Thyroid gland (tissue), 4 donors: ENCODE measurements at places on chromosomes 7 and 10. TPM values are rescaled to one million over a fixed set of nuclear protein-coding genes. Genes with fewer than 3 reads are reported as not detected.

Gene FLNC
- total RNA-seq: 8.4 TPM

Gene STOX1
- 11.0 TPM for total RNA-seq

Gene NRAP
- not detected for total RNA-seq

Gene C10orf53
- total RNA-seq: not detected

Gene MOGAT3
- total RNA-seq: not detected

Gene ANLN
- total RNA-seq: 0.88 TPM

Gene COL1A2
- total RNA-seq: 143 TPM

DNA sequence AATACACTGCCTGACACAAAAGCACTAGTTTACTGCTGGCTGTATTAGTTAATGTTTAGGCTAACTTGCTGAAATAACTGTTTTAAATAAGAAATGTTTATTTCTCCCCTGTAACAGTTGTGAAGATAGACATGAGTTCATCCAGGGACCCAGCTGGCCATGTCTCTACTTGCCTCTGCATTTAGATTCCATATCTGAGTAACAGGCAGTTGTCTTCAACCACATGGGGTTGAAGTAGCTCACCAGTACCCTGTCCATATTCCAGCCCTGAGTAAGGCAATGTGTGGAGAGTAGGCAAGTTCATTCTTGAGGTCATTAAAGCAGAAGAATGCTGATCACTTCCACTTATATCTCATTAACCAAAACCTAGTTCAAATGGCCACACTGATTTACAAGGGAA is 31.1 kb upstream of the RSBN1L start:
- H3K36me3 ChIP-seq: no peaks in the 10 kb centered on the region
- DNase-seq: no peak
- no peaks in the 10 kb centered on the region for H3K27me3 ChIP-seq
- H3K27ac ChIP-seq: no peak overlapping the region
- no peak overlapping the region for H3K4me3 ChIP-seq

GRCh38 chr7:74412056-74412455 is 41.6 kb upstream of the GTF2IRD1 start:
- no peaks in the 10 kb centered on the region for H3K36me3 ChIP-seq
- no peak for DNase-seq
- no peak overlapping the region for H3K4me3 ChIP-seq
- no peak overlapping the region for H3K27ac ChIP-seq
- H3K27me3 ChIP-seq: no peaks in the 10 kb centered on the region

- peaks cover 10% of the 10 kb centered on the region for H3K36me3 ChIP-seq
- no peak overlapping the region for H3K27ac ChIP-seq
- H3K27me3 ChIP-seq: no peaks in the 10 kb centered on the region
- no peak overlapping the region for H3K4me3 ChIP-seq
- peaks cover 30% of the 10 kb centered on the region for H3K4me1 ChIP-seq
Observed at GRCh38 chr10:102068216-102068615, 3.1 kb downstream of the HPS6 start.

DNA sequence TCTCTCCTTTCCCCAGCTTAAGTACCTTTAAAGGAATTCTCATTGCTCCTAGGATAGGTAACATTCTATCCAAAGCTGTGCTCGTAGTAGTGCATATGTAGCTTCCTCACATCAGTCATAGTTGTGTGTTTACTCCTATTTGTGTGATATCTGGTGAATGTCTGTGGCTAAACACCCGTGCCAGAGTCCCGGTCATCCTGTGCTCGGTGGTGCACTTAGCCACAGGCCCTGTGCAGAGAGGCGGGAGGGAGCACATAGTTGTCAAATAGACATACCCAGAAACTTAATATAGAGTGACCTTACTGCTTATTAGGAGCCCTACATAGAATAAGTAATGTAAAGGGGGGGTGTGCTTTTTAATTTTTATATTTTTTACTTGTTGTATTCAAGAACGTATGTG is 76.6 kb downstream of the RBM33 start:
- no peak overlapping the region for H3K27ac ChIP-seq
- no peak overlapping the region for H3K4me3 ChIP-seq
- H3K27me3 ChIP-seq: no peaks in the 10 kb centered on the region
- no peaks in the 10 kb centered on the region for H3K4me1 ChIP-seq
- no peaks in the 10 kb centered on the region for H3K36me3 ChIP-seq
- DNase-seq: no peak

DNA sequence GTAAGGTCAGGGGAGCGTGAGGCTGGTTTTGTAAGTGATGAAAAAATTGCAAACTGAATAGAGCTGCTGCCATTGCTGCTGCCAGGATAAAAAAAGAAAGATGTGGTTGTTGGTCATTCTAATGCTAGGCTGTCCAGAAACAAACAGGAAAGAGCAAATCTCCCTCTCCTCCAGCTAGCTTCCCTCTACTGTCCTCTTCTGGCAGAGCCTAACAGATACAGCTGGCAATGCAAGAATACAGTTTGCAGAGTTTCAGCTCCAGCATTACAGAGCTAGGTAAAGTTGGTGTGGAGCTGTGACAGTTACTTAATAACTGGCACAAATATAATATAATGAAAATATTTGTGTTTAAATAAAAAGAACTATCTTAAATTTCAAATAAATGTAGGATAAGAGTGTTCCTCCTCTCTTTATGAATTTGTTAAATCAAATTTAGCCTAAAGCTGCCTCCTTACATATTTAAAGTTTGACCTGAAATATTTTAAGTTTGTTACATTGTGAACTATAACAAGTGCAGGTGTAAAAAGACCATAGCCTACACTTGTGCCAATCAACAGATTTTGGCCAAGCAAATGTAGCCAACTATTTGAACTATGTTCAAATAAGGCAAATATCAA is 407.7 kb downstream of the SH2D4B start:
- no peaks in the 10 kb centered on the region for H3K4me1 ChIP-seq
- DNase-seq: no peak

DNA sequence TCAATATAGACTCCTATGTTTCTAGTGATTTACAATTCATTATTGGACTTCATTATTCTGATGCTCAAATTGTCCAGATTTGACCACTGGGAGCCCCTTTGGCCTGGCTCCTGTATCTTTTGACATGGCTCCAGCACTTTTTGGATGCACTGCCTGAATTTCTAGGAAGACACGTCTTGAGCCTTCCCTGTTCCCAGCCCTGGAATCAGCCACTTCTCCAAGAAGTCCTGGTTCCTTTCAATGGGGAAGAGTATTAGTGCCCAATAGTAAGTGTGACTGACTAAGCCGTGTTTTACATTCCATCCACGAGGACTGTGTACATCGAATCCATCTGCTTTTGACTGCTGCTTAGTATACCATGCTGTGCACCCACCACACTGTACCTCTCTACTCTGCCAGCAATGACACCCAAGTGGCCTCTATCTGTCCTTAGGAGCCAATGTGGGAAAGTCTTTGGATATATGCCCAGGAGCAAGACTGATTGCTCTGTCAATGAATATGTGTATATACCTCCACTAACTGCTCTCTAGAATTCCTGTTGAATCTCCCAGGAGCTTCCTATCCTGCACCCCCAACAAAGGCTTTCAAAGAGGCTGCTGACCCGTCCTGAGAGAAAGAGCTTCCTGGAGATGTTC is 23.2 kb upstream of the NPFFR1 start:
- H3K36me3 ChIP-seq: no peaks in the 10 kb centered on the region
- DNase-seq: no peak
- no peak overlapping the region for H3K4me3 ChIP-seq
- H3K27ac ChIP-seq: no peak overlapping the region

DNA sequence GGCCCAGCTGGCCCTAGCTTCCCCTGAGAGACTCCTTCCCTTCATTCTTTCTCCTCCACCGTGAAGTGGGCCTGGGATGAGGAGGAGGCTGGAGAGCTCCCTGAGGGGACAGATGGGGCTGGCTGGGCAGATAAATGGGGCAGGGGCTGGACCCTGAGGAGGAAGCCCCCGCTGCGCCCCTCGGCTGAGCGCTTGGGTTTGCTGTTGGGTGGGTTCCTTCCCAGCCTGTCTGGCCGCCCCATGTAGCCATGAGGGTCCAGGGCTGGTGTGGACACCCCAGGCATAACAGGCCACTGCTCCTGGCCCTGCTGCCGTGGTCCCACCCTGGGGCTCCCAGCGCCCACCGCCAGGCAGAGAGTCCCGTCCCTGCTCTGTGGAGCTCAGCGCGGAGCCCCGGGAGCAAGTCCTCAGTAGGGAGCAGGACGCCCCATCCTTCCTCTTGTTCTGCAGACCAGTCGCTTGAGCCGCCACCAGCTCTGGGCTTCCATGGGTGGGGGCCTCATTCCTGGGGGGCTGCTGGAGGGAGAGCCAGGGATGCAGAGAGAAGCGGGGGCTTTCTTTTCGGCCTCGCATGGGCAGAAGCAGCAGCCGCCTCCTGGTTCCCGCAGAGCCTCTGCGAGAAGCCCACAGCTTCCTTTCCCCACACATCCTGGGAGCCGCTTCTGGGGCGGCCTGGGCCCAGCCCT is 266.4 kb upstream of the TCERG1L start:
- no peaks in the 10 kb centered on the region for H3K4me1 ChIP-seq
- H3K4me3 ChIP-seq: no peak overlapping the region
- no peaks in the 10 kb centered on the region for H3K36me3 ChIP-seq
- no peak overlapping the region for H3K27ac ChIP-seq
- no peaks in the 10 kb centered on the region for H3K27me3 ChIP-seq

DNA sequence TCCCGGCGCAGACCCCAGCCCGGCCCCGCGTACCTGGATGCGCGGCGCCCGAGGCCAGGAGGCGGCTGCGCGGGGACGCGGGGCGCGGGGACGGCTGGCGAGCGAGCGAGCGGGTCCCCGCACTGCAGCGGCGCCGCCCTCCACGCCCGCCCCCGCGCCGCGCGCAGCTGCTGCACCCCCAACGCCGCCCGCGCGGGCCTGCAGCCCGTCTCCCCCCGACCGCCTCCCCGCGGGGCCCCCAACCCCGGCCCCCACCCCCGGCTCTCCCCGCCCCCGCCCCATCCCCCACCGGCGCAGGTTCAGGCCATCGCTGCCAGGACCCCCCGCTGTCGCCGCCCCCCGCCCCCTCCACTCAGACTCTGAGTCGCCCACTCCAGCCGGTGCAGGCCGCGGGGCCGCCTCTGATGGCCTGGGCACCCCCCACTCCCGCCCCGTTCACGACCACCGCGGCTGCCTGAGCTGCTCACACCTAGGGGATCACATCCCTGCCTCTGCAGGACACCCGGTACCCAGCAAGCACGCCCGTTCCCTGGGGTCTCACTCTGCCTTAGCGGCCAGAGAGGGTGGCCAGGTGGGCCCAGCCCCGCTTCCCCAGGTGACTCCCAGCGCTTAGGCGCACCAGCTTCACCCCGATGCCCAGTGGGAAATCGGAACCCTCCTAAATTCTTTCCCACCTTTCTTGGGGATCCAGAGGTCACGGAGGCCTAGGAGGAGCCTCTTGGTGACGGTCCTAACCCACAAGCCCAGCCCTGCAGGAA is 13.9 kb upstream of the DNAAF5 start:
- no peaks in the 10 kb centered on the region for H3K27me3 ChIP-seq
- H3K4me1 ChIP-seq: peaks cover 8% of the 10 kb centered on the region
- H3K27ac ChIP-seq: no peak overlapping the region

DNA sequence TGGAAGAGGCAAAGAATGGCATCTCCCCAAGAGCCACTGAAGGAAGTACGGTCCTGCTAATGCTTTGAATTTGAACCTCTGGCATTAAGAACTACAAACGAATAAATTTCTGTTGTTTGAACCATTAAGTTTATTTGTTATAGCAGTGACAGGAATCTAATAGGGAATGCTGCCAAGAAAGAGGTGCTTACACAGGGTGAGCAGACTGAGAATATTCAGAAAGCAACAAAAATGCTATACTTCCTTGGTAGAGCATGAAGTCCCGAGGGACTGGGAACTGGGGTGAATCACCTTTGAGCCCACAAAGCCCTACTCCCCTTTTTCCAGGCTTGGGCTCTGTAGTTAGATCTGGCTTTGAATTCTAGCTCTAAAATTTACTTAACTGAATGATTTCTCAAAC is 45.0 kb downstream of the PANK1 start:
- peaks cover 13% of the 10 kb centered on the region for H3K4me1 ChIP-seq
- H3K27ac ChIP-seq: peak overlapping the region; percentile 18
- H3K27me3 ChIP-seq: no peaks in the 10 kb centered on the region
- H3K36me3 ChIP-seq: no peaks in the 10 kb centered on the region

DNA sequence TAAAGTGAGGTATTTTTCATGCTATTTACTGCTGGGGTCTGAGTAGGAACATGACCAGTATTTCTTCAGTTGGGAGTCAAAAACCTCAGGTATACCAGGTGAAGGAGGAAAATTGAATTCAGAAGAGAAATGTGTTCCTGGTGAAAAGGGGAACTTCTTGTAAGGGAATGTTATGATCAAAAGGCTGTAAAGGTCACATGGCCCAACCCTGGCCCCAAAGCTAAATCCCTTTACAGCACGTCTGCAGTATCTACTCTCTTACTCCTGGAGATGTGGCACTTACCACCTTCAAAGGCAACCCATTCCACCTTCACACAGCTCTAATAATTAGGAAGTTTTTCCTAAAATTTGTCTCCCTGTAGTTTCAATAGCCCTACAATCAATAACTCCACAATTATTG is 15.2 kb downstream of the PIK3AP1 start:
- no peak overlapping the region for H3K27ac ChIP-seq
- H3K36me3 ChIP-seq: no peaks in the 10 kb centered on the region
- DNase-seq: no peak
- no peaks in the 10 kb centered on the region for H3K27me3 ChIP-seq
- no peaks in the 10 kb centered on the region for H3K4me1 ChIP-seq
- no peak overlapping the region for H3K4me3 ChIP-seq

DNA sequence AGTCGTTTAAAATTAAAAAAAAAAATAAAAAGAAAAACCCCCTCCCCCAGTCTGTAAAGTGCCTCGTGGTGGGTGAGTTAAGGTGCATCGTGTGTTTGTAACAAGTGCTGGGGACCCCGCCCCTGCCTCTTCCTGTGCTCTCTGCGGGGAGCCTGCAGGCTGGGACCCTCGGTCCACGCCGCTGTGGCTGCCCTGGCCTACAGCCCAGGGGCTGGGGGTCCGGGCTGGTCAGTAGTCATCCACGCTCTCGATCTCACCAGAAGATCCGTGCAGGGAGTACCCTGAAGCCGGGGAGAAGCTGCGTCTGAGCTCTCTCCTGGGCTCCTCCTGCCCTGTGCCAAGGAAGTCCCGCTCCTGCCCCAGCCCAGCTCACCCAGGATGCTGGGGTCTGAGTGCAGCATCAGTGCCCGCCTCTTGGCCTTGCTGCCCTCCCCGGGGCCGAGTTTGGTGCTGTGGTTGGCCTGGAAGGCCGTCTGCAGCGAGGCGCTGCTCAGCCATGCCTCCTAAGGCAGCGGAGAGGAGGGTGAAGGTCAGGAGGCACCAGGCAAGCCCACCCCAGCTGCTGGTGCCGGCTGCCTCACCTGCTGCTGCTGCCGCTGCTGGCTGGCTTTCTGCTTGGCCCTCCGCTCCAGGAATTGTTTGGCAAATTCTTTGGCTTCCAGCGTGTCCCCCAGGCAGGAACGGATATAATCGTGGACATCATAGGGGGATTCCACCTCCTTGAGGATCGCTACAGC is 8.1 kb downstream of the GNB2 start:
- H3K4me3 ChIP-seq: no peak overlapping the region
- H3K27ac ChIP-seq: no peak overlapping the region
- no peaks in the 10 kb centered on the region for H3K4me1 ChIP-seq
- H3K27me3 ChIP-seq: no peaks in the 10 kb centered on the region

DNA sequence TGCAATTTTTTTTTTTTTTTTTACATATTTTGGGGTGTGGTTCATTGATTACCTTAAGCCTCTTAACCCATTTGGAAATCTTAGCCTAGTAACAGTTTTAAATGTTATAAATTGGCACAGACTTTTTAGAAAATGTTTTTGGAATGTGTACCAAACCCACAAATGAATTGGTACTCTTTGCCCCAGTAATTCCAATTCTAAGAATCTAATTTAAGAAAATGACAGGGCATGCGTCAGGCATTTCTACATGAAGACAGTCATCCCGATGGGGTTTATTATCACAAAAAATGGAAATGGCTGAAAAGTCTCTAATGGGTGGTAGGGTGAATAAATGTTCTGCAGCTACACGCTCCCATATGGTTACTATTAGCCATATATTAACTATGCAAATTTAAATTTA is 54.9 kb downstream of the ITIH5 start:
- H3K27me3 ChIP-seq: no peaks in the 10 kb centered on the region
- no peaks in the 10 kb centered on the region for H3K36me3 ChIP-seq
- no peak overlapping the region for H3K27ac ChIP-seq
- DNase-seq: no peak
- H3K4me3 ChIP-seq: no peak overlapping the region
